Dermis microvascular lymphatic vessel endothelial cell (primary cell): ENCODE measurements at places on chromosomes 2 and 18.

DNA sequence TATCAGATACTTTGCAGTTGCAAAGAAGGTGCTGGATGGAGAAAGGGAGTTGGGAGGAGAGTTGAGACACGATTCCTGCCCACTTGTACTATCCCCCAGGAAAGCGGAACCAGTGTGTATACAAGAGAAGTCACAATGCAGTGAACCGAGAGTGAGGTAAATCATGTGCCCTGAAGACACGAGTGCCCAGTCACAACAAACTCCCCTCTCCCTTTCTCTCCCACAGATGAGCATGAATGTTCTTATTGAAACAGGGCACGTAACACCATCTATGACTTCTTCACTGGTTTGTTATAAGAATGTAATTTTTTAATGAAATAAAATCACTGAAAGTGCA is 155.7 kb downstream of the IRS1 start:
- DNase-seq: no peak

DNA sequence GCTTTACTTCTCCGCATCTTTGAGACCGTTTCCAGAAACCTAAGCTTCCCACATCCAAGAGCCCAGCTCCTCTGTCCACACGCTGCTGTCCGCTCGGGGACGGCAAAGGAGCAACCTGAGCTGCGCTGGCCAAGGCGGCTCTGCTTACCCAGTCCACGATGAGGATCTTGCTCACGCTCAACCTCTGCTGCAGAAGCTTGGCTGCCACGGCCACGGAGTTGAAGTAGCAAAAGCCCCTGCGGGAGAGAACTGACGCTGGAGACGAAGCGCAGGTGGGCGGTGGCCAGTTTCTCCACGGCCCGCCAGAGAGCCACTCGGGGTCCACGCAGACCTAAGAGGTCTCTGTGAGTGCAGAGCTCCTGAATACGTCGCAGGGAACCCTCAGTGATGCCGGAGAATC is 236.1 kb downstream of the TWIST2 start:
- no peak for DNase-seq

GRCh38 chr2:102027036-102027980 is 35.5 kb downstream of the IL1R2 start:
- peak; percentile 65 for DNase-seq

- no peak for DNase-seq
Observed at GRCh38 chr2:178211460-178211859, 17.1 kb downstream of the OSBPL6 start.

DNA sequence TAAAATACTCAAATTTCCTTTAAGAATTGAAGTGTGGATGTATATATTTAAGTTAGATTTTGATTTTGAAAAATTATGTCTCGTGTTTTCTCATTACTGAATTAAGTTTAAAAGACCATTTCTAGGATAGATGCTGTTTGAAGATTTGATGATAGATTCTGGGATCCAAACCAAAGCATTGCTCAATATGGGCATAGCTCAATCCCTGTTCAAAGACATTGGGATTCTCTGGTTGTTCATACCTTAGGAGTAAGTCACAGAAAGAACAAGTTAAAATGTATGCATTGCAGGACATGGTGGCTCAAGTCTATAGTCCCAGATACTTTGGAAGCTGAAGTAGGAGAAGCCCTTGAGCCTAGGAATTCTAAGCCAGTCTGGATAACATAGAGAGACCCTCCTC is 622.3 kb downstream of the ADCYAP1 start:
- DNase-seq: no peak

- DNase-seq: no peak
Observed at GRCh38 chr2:25333981-25334380, 7.7 kb downstream of the DNMT3A start.

DNA sequence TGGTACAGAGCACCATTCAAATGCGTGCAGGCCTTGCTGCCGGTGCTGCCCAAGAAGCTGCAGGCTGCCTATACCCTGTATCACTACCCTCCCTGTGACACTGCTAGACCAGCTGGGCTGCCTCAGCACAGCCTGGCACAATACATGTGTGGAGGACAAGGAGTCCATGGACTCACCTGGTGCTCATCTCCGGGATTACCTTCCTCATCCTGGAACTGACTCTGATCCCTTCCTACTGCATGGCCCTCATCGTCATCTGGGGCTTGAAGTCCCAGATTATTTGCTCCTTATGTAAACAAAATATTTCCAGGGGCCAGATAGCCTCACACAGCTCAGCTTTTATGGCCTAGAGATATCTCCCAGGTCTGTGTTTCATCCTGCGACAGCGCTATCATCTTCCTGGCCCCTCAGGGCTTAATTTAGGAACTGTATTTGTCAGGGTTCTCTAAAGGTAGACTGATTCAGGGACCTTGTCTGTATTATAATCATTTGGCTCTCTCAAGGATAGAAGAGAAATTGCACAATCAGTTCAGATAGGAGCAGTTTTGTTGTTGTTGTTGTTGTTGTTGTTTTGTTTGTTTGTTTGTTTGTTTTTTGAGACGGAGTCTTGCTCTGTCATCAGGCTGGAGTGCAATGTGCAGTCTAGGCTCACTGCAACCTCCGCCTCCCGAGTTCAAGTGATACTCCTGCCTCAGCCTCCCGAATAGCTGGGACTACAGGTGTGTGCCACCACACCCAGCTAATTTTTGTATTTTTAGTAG is 42.9 kb downstream of the WDR75 start:
- no peak for DNase-seq

GRCh38 chr2:238483021-238483420 is 56.3 kb downstream of the ASB1 start:
- DNase-seq: no peak

DNA sequence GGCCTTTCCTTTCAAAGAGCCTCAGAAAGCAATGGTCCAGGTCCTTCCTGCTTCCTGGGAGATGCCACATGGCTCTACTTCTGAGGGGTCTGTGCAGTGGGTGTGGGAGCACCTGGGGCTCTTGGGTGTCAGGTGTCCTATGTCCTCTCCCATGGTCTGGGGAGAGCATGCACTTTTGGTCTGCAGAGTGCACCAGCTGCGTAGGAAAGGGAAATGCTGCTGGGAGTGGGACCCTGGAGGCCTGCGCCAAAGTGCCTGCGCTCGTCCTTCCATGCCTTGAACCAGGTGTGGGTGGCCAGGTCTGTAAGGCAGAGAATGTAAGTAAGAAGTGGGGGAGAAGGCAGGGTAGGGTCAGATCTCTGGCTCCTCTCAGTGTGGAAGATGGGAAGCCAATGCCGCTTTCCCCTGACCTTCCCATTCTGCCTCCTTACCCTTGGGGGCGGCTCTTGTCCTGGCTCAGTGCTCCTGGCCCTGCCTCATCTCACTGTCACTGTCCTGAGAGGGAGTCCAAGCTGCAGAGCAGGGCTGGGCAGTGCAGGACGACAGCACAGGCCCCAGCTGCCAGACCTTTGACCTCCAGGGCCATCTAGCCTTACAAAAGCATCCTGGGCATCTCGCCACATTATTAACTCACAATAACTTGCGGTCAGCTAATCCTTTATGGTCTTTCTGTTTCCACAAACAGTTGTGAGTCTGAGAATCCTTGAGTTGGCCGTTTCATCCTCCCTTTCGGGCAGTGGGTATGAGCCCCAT is 6.6 kb upstream of the PROM2 start:
- DNase-seq: no peak

DNA sequence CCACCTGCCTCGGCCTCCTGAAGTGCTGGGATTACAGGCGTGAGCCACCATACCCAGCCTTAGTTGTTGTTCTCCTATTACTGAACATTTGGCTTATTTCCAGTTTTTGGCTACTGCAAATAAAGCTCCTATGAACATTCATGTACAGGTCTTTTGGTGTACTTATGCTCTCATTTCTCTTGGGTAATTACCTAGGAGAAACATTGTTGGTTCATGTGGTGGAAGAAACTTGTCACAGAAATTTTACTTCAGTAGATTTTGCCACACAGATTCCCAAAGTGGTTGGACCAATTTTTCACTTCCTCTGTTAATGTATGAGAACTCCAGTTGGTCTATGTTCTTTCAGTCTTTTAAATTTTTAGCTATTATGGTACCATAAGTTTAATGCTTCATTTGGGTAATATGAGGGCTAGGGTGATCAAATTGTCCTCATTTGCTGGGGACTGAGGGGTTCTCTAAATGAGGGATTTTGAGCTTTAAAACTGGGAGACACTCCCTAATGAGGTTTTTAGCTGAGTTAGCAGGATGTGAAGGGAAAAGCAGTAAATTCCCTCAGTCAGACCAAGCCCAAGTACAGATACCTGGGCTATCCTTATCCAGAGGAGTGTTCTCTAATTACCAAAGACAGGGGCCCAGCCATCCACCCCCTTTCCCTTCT is 33.9 kb downstream of the MTA3 start:
- no peak for DNase-seq

- DNase-seq: no peak
Observed at GRCh38 chr2:235954888-235955480, 213.2 kb downstream of the GBX2 start.

DNA sequence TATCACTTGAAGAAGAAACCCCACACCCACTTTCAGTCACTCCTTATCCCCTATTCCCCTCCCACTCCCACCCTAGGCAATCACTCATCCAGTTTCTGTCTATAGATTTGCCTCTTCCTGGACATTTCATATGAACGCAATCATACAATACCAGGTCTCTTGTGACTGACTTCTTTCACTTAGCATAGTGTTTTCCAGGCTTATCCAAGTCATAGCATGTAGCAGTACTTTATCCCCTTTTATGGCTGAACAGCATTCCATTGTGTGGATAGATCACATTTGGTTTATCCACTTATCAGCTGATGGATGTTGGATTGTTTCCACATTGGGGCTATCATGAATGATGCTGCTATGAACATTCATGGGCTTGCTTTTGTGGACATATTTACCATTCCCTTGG is 6.6 kb downstream of the CFAP221 start:
- DNase-seq: no peak

DNA sequence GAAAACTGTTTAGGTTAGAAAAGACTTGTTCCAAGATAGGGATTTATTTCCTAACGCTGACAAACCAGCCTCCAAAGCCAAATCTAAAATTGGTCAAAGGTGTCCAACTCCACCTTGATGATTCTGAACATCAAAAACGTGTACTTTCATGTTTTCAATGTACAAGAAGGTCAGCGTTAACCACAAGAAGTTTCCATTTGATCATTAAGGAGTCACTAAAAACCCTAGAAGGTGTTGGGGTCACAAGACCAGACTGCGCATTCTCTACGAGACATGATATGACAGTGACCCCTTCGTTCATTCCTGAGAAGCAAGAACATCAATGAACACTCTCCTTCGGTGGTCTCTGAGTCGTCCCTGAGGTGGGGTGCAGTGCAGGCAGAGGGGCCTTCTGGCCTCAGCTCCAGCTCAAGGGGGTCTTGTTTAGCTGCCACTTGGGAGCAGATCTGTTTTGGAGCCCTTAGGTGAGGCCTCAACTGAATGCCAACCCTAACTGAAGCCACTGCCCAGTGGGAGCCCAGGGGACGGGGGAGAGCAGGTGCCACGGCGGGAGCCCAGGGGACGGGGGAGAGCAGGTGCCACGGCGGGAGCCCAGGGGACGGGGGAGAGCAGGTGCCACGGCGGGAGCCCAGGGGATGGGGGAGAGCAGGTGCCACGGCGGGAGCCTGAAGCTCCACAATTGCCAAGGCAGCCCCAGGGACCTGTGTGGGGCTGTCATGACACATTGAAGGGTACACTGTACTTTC is 55.2 kb downstream of the PARD6G start:
- no peak for DNase-seq

DNA sequence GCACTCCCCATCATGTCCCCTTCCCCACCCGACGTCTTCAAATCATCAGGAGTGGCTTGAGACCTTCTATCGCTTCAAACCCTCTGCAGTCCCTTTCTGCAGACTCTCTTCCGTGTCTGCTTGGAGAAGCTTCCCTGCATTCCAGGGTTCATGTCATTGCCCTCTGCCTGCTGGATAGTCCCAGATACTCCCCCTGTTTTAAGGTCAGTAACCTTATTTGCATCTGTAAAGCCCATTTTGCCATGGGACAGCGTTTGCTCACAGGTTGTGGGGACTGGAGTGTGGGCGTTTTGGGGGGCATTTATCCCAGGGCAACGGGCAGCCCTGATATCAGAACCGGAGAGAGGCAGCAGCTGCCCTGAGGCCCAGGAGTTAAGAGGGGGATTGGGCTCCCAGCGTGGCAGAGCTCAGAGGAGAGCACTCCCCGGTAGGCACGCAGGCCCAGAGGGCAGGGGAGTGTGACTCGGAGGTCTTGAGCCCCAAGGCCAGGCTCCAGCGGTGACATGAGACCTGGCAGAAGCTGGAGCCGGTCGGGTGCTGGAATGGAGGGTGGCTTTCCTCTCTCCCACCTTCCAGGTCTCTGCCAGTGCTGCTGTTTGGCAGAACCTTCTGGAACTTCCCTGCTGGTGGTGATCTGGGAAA is 73.8 kb downstream of the RTP5 start:
- DNase-seq: no peak

DNA sequence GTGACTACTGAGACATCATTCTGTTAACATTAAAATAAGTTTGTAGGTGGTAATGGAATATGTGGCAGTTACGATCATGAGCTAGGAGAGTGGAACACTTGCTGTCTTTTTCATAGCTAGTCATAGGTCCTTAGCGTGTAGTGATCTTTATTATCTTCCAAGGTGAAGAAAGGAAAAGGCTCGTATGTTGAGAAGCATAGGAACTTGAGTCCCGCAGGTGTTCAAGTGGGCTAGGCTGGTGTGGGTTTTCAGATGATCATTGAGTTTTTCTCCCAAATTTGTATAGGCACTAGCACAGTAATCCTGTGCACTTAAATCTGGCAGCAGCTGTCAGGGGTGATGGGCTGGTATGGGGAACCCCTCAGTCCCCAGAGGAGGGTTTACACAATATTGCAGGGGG is 10.9 kb downstream of the SLC20A1 start:
- no peak for DNase-seq

DNA sequence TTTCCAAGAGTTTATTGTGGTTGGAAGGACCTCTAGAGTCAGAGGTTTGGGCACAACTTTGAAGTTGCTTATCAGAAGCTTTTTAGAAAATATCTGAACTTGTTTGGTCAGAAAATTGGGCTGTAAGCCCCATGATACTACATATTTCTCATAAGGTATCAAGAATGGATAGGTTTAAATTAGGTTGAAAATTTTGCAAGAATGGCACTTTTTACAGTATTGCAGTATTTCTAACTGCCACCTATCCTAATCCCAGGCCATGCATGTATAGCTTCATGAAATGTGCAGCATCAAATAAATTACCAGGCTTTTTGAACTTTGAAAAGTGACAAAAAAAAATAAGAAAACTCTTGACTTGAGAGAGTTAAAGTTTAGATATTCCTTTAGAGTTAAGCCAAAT is 367.2 kb downstream of the FIGN start:
- no peak for DNase-seq
